ENCODE measurements at places on chromosomes 7 and 10.
A peak's percentile ranks its signal among the peaks of the same experiment; 100 is the strongest.

DNA sequence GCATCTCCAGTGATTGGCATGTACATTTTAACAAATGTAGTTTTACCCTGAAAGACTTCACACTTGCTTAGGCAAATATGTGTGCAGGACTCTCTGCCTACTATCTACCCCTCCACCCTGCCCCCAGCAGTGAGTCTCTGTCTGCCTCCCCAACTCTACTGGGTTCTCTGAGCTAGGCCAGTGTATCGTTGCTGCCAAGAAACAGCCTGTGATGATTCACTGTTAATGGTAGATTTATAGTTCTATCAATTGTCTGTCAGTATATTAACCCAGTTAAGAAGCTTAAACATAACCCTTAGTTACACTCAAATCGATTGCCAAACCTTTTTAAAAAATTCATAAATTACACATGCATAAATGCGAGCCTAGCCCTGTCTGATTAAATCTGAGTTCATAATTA lies 137.0 kb downstream of the SND1 start:
- no peak for DNase-seq

DNA sequence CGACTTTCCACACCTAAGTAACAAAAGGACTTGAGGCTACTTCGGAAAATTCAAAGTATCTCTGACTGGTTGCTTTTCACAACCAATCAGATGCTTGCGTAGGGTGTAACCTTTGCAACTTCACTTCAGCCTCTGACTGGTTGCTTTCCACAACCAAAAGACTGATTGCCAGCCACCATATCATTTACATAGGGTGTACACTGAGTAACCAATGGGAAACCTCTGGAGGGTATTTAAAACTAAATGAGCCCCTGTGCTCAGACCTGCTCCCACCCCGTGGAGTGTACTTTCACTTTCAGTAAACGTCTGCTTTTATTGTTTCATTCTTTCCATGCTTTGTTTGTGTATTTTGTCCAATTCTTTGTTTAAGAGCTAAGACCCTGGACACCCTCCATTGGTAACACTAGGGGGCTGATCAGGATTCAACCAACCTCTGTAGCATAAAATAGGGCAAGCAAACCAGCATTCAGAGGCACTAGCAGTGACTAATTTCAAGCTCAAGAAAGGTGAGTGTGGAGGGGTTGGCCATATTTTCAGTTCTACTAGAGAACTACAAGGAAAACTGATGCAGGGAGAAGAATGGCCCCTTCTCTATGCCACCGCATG lies 390.8 kb downstream of the POM121L12 start:
- DNase-seq = no peak

- no peak for DNase-seq
Measured at GRCh38 chr7:142838461-142839213, 16.2 kb upstream of the EPHB6 start.

- no peak for DNase-seq
Measured at GRCh38 chr7:124428781-124429180, 336.8 kb downstream of the GPR37 start.

DNA sequence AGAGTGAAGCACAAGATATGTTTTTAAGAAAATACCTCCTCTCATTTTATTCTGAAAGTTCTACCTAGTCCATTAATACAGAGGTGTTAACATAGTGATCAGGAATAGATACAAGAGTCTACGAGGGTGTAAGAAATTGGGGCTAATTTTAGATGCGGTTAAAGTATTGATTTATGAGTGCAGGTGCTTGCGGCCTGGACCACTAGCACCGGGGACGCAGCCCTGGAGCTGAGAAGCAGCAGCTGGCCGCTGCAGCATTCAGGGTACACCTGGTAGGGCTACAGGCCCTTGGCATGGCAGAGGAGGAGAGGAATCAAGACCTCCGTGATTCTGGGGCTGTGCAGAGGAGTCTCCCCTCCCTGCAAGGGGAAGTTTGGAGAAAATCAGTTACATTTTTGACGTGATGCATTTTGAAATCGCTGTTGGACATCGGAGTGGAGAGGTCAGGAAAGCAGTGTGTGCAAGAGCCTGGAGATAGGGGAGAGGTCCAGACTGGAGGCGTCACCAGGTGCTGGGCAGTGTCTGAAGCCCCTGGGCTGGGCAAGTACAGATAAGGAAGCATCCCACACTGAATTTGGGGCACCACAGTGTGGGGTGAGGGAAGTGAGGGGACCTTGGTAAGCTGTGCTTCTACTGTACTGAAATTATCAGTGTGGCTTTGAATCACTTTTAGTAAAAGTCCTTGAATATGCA lies 112.3 kb downstream of the VWC2 start:
- DNase-seq = no peak

- no peak for DNase-seq
Measured at GRCh38 chr10:69315610-69316312, 37.5 kb downstream of the HK1 start.

DNA sequence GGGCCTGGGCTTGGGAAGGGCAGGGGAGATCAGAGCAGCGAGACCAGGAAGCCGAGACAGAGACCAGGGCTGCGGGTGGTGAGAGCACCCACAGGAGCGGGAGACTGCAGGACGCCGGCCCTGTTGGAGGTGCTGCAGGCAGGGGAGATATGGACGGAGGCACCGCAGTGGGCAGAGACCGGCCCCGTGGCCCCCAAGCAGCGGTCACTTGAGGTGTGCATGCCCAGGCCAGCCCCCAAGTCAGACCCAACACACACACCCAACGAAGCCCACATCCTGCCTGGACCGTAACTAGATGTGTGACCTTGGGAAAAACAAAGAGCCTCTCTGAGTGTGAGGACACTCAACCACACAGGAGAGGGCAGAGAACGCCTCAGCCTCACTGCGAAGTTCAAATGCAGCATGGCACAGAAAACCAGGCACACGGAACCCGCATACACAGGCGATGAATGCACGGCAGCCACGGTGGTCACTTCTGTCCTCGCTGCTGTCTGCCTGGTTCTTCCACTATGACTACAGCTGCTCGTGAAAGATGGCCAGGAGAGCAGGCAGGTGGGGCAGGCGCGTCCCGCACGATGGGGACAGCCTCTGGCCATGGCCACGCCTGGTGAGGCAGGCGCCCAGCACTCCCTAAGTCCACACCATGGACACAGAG lies 214.7 kb downstream of the MAD1L1 start:
- no peak for DNase-seq

GRCh38 chr10:5537684-5538083 lies 12.9 kb downstream of the CALML3 start:
- no peak for DNase-seq

DNA sequence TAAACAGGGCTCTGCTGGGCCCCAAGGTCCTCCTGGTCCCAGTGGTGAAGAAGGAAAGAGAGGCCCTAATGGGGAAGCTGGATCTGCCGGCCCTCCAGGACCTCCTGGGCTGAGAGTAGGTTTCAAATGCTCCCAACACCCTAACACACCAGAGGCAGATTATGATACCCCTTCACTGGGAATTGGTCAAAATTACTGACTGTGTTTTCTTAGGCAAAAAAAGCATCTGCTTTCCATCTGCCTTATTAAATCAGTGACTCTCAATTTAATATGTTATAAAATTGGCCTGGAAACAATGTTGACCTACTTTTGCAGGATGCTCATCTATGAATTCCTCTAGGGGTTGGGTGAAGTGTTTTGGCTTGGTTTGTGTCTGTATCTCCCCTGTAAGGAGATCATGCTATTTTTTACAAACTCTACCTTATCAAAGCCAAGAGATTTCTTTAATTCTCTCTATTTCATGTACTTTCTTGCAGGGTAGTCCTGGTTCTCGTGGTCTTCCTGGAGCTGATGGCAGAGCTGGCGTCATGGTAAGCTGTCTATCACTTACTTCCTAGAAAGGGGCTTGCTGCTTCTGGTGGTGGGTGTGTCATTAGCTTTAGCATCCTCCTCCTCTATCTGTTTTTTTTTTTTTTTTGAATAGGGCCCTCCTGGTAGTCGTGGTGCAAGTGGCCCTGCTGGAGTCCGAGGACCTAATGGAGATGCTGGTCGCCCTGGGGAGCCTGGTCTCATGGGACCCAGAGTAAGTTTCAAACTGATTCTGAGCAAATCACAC lies 15.9 kb downstream of the COL1A2 start:
- DNase-seq = no peak

- DNase-seq = peak; percentile 63
Measured at GRCh38 chr10:115921795-115922194, 351.2 kb downstream of the GFRA1 start.

GRCh38 chr7:16242920-16243319 lies 178.4 kb downstream of the CRPPA start:
- DNase-seq = no peak

- DNase-seq = no peak
Measured at GRCh38 chr7:35513195-35513594, 181.7 kb downstream of the HERPUD2 start.

DNA sequence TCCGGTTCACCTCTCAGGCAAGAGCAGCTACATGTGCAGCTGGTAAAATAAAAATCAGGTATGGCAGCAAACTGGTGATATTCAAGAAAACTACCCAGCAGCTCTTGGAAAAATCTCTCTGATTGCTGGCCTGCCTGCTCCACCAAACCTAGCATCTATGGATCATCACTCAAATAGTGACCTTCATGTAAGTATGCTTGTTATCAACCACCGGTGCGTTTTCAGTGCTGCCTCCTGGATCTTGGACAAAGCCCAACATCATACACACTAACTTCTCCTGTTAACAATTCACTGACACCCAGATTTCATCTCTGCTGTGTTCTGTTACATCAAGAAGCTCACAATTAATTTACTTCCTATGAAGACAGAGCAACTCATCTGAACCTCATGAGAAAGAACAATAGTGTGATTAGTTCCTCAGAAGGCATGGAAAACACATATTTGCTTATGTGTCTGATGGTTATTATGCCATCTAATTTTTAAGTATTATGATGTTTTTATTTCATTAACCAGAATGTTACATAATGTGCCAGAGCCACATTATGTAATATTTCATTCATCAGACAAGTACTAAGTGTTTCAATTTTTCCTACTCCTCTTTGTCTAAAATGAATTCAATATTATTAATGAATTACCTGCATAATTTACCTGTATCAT lies 8.8 kb downstream of the CDK6 start:
- no peak for DNase-seq

DNA sequence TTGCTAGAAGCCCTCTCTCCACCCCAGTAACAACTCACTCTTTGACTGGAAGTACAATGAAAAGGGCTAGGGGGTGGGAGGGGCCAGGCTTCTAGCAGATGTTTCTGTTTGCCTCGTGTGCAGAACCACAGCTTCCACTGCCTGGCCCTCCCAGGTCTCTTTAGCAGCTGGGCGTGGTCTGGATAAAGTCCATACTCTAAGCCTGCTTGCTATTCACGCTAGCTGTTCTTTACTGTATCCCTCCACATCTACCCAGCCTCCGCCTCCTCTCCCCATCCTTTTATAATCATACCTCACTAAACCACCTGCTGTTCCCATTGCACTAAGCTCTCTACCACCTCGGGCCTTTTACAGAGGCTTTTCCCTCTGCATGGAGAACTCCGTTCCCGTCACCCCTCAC lies 288.8 kb downstream of the CAMK1D start:
- DNase-seq = no peak

DNA sequence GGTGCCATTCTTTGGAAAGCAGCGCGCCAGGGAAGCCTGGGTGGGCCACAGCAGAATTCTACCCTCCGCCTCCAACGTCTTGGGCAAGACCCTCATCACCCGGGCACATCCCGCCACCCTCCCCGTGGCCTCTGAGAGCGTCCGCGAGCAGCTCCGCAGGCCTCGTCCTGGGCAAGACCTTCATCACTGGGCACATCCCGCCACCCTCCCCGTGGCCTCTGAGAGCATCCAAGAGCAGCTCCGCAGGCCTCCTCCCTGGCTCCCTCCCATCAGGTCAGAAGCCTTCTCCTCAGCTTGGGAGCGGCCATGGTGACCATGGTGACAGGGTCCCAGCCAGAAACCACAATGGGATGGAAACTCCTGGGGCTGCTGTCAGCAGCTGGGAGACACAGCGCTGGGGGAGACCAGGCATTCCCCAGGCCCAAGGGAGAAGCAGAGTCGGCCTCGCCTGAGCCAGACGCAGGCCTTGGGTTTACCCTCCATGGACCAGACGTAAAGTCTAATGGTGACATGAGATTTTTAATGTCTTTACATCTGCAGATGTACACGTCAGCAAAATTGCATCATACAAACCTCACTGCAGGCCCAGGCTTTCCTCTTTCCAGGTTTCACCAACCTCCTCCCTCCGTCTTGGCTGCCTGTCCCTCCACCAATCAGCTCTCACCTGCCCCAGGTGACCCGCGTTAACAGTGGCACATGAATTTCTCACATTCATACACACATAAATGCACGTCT lies 55.1 kb upstream of the PPP2R2D start:
- no peak for DNase-seq

- peak; percentile 24 for DNase-seq
Measured at GRCh38 chr10:110141185-110141584, 66.2 kb upstream of the MXI1 start.

- DNase-seq = no peak
Measured at GRCh38 chr7:29957521-29958310, 31.9 kb downstream of the SCRN1 start.

DNA sequence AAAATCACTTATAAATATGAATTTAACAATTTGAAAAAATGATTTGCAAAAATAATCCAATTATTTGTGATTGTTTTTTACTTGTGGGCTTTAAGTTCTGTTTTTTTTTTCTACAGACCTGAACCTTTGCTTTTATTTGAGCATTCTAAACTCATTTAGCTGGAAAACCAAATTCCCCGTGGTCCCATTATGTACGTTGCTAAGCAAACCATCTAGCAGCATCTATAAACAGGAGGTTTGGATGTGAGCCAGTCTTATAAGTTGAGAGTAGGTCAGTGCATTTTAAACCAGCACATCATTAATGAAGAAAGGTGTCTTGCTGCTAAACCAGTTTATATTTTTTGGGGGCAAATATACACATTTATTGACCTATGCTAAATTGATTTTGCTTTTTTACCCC lies 77.3 kb downstream of the LRRN3 start:
- DNase-seq = no peak

- peak; percentile 99 for DNase-seq
Measured at GRCh38 chr7:27662490-27663205, at the start of gene HIBADH. Gene HIBADH (minus strand): TSS chr7:27662883. CDS start chr7:27662788, 95 bp downstream.

DNA sequence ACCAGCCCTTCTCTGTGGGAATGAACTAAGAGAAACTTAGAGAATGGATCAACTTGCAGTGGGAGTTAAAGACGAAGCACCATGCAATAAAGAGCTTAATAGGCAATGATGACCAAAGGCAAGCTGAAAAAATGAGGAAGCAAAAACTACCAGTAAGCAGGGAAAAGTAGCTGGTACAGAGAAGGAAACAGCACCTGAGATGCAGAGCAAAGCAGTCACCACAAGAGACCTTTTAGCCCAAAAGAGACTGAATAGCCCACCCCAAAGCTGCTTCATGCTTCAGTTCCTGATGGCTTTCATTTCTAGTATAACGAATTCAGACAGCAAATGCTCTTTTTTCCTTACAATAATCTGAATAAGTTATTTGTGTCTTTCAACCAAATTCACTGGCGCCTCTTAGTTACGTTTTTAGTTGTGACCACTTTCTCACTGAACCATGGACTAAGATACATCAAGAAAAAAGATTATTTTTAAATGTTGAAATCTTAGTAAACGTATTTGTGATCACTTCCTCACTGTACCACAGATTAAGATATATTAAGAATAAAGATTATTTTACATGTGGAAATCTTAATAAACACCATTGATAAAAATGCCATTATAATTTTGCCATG lies 76.0 kb downstream of the USP6NL start:
- DNase-seq = no peak

GRCh38 chr7:24422441-24423010 lies 138.5 kb downstream of the NPY start:
- no peak for DNase-seq
